Activated T-cell treated with anti-CD3 and anti-CD28 coated beads for 4 hours (primary cell): ENCODE measurements at places on chromosomes 6 and 20.

GRCh38 chr6:142218446-142218845, 71.4 kb downstream of the VTA1 start:
- DNase-seq = no peak

DNA sequence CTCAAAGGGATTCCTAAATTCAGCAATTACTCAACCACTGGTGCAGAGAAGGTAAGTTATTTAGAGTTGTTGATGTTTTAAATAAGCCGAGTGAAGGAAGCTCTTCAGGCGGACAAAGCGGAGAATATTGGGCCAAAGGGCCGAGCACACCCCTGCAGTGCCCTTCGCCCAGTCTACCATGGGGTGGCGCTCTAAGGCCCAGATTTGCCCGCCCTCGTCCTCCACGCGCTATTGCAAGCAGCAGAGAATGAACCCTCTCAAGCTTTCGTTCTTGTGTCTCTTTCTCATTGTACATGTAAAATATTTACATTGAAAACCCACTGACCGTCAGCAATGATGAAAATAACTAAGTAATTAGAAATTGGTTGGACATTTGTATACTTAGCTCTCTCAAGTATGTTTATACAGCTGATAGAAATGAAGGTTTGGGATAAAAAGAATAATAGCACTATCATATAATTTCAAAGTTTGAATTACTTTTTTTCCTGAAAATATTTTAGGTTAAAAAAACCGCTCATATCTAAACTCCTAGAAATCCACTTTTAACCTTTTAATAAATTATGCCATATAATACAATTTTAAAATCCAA, 195.0 kb upstream of the CEP162 start:
- no peak for DNase-seq

DNA sequence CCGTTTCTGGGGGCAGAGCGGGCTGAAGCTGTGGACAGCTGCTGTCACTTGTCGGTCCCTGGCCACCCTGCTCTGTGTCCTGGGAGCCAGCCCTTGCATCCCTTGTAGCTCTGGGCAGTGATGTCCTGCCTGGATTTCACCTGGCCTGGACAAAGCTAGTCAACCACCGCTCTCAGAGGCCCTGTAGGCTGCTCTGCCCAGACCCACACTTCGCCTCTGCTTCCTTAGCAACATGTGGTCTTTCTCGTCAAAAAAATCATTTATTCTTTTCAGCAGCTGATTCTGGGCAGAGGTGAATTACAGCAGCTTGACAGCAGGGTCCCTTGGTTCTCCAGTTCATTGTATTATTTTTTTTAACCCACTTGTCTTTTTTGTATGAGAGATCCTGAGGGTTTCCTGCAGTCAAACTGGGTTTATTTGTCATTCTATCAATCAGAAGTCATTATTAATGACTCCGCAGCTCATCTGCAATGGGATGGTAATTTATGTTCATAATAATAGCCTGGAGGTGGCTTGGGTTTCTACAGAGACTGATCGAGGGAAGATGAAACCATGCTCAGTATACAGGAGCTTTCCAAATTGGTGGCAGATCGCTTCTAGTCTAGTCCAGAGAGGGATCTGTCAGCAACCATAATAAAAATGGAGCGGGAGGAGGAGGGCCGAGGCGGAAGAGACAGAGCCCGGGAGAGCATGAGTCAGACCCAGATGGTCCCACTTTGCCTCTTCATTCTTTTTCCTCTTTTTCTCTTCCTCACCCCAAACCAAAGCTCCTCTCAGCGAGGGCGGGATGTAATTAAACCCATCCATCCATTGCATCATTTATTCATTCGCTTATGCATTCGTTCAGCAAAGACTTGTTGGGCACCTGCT, 22.4 kb downstream of the EDN3 start:
- no peak for DNase-seq

DNA sequence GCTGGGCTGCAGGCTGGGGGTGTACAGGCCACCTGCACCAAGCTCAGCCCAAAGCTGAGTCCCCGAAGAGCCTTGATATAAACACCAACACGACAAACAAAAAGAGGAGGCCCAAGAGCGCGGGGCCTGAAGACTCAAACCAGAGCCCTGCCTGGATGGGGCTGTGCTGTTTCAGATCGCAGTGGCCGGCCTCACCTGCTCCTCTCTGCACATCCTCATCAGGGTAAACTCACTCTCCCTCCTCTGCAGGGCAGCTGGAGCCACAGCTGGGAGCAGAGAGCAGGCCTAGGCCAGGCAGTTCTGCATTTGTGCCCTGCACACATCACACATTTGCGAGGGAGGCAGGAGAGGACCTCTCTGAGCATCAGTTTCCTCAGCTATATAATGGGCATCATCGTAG, 3.7 kb upstream of the RBM38 start:
- DNase-seq = no peak

GRCh38 chr6:144665932-144666450, 380.9 kb downstream of the UTRN start:
- no peak for DNase-seq

DNA sequence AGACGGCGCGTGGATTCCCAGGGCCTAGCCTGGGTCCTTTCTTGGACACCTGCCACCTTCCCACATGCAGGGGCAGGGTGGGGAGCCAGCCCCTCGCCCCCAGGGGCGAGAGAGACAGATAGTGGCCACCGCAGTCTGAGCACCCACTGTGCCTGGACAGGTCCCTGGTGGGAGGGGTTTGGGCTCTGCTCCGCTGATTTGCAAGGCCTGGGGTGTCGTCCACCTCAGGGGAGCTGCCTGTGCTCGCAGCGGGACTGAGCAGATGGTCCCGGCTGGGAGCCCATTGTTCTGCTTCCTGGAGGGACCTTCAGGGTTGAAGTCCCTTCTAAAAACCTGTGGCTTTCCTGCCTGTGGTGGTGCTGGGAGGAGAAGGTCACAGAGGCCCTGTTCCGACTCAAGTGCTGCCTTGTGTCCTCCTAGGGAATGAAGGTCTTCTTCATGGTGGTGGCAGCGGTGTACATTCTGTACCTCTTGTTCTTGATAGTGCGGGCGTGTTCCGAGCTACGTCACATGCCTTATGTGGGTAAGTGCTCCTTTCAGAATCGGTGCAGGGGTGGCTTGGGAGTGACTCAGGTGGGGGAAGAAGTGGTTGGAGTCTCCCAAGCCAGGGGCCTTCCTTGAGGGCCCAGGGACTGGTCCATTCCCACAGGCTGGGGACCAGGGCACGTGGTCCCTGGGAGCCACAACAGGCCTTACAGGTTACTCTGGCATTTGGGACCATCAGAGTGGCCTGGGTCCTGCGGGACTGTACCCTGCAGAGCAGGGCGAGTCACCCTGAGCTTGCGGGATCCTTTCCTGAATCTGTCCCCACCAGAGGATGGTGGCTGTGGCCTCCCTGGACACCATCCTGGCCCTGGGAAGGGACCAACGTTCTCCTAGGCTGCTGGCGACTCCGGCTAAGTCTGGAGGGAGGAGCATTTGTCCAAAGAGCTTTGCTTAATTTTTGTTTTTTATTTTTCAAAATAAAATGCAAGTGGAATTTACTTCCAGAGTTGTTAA, 19.6 kb downstream of the DYNLT1 start:
- no peak for DNase-seq
